Stimulated activated CD8-positive, alpha-beta memory T cell treated with anti-CD3 and anti-CD28 coated beads, Interleukin-15, amount 100 ng/mL, for 48 hours (primary cell): ENCODE measurements at places on chromosomes 12 and 14.

DNA sequence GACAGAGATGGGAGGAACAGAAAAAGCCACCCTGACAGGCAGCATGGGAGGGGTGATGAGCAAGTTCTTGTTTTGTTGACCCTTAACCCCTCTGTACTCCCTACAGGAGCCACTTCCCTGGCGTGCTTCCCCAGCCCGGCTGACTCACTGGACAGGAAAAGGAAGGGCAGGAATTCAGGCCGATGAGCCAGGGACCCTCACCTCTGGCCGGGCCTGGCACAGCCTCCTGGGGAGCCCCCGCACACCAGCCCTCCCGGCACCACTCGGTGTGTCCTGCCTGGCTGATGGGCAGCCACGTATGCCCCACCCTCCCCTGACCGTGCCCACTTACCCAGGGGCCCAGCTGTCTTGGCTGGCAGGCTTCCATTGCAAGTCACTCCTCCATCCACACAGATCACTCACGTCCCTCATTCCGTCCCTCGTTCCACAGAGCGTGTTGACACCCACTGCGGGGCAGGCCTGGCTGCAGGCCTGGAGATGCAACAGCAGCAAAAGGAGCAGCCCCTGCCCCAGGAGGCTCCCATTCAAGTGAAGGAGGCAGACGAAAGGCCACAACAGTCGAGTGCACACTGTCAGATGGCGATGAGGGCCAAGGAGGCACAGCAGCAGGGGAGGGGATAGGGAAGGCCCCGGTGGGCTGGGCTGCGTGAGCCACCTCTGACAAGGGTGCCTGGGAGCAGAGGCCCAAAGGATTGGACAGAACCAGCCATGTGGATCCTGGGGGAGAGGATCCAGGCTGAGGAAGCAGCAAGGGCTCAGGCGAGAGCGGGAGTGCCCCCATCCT lies 19.7 kb upstream of the CD9 start:
- DNase-seq = no peak

DNA sequence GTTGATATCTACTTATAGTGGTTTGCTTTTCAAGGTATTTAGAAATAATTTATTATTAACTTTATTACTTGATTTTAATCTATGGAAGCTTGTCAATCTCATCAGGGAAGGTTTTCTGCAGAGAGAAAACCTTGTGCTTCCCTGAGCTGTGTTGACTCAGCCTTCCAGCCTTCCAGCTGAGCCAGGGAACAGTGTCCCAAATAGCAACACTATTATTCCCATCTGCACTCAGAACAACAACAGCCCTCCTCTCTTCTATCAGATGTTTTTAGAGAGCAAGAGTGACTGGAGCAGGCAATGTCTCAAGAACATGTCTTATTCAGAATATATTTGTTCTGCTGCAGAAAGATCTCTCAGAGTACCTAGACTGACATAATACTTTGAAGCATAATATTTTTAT lies 389.9 kb upstream of the GARIN6 start:
- DNase-seq = no peak

- no peak for DNase-seq
Measured at GRCh38 chr12:88342251-88342806, 200.2 kb downstream of the TMTC3 start.

DNA sequence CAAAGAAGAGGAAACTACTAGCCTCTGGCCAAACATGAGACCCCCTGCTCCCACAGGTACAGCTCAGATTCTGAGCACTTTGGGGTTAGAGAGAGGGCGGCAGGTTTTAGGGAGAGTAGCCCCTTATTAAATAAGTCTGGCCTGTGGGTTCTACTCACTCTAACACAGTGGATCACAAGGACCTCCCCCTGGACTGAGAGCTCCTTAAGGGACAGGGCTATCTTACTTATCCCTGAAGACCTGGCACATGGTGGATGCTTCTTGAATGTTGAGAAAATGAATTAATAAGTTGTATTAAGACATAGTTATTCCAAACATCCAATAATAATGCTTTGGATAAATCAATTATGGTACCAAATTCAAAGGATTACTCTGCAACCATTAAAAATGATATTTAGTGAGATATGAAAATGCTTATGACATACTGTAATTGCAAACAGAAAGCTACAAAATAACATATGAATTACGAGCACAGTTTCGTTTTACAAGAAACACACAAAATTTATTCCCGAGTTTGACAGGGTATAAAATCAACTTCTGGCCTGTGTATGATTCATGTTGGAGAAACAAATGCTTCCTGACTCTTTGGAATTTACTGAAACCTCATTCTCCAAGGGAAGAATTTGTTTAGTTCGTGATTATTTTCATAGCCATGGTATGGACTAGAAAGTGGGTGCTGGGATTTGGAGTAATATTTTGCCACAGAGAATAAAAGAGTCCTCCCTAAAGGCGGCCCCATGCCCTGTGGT lies 59.3 kb upstream of the BDKRB2 start:
- no peak for DNase-seq

- no peak for DNase-seq
Measured at GRCh38 chr14:23694949-23695663, 58.9 kb downstream of the DHRS2 start.

DNA sequence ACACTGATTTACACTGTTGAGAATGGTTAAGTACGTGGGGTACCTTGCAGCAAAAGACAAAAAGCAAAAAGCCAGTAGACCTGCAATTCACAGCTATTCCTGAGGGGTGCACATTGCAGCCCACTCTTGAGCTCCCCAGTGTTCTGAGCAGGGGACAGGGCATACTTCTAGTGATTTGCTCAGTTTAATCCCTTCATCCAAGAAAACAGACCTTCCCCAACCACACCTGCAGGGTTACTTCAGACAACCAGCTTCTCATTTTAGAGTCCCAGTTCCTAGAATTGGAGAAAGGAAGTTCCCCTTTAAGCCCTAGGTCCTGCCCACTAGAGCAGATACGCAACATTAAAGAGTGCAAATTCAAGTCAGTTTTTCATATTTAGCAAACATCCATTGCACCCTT lies 3.6 kb upstream of the WSB2 start:
- no peak for DNase-seq

DNA sequence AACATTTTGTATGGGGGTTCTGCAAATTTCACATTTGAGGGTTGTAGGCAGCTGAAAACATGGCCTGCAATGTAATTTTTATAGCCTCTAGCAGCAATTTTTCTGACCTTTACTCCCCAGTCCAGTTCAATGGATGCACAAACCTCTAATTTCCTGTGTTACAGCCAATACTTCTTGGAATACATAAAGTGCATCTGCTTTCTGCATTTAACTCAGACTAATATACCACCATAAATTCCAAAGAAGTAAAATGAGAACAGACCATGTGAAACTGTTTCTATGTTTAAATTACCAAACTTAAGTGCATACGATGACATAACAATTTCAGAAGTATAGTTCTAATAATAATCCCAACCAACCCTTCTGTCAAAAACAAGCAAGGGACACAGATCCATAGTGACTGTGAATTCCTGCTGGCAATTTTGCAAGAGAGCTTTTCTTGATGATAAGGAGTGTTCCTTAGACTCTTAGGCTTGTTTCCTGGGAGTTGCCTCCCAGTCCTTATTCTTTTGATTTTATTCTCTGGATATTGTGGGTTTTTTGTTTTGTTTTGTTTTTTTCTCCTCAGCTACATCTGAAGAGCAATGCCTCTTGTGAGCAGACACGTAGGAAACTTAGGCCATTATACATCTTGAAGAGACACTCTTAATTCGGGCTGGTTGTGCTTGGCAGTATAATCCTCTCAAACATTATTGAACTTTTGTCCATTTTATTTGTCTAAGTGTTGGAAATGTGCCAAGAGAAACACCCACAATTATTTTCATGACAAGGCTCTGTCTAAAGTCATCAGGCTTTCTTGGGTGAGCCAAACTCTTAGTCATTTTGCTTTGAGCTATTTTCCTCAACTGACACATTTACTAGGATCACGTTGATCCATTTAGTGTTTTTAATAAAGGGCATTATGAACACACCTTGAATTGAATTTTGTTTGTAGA lies 51.3 kb upstream of the RERGL start:
- no peak for DNase-seq

DNA sequence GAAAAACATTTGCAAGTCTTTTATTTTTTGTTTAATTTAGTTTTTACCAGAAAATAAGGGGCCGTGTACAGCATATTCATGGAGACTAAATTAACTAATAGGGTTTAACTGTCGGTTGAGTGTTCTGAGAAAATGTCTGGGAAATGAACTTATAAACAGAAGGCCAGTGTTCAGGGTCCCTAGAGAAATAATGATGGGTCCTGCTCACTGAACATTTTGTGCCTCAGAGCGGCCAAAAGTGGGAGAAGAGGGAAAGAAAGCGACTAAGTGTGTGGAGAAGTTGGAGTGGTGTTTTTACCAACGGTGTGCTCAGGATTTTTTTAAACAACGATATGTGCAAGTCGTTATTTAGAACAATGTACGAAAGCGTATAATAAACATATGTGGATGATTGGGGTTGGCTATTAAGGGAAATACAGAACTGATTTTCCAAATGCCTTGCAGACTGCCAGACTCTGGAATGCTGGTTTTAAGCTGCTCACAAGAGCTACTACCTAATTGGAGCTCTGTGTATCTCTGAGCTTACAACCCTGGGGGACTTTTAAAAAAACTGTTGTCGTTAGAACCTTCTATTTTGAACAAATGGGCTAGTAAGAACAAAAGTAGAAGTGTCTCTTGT lies 166.7 kb downstream of the SLC38A4 start:
- no peak for DNase-seq

GRCh38 chr14:74671789-74672188 lies 41.1 kb downstream of the AREL1 start:
- no peak for DNase-seq

- DNase-seq = no peak
Measured at GRCh38 chr12:14261861-14262260, 103.6 kb upstream of the ATF7IP start.

DNA sequence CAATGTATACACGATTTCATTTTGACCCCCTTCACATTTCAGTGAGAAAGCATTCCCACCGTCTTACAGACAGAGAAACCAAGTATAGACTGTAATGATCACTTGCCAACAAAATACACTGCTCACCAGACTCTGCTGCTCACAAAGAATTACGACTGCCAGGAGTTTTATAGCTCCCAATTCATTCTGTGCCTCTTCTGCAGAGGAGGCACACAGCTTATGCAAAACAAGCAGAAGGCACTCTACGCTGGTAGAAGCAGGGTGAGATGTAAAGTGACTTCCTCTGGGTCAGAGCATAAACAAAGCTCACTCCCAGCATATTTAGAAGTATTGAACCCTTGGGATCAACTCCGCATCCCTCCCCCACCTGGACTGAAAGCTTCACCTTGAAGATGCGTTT lies 14.6 kb downstream of the SPTB start:
- DNase-seq = no peak

- no peak for DNase-seq
Measured at GRCh38 chr12:3152892-3153291, 75.7 kb downstream of the TSPAN9 start.

DNA sequence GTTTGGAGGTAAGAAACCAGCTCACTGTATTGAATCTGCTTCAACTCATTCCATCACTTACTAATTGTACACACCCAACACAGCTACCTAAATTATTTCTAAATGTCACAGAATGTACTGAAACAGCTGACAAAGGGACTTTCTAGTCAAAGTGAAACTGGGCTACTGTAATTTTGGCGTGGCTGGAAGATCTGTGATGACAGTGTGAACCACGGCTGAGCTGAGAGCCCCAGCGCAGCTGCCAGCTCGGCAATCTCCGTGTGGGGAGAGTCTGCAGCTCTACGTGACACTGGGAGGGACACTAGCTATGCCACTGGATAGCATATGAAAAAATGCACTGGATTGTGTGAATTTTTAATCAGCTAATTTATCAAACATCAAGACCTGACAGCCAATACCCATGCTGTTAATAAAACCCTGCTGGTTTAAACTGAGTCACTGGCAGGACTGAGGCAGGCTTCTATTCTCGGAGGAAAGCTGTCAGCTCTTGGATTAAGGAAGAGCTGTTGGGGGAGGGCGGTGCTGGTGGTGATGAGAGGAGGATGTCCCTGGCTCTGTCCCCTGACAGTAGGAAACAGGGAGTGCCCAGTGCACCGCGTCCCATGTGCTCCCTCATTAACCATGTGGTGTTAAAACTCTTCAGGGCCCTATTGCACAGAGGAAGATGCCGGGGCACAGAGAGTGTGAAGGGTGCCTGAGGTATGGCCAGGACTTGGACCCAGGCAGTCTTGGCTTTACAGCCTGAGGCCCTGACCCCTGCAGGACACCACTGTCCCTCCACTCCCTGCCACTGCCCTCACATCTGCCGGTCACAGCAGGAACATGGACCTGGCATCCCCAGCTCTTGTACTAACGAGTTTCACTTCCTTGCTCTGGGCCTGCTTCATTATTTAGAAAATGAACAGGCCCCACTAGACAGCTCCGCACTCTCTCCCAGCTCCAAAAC lies 13.3 kb downstream of the SLC15A4 start:
- no peak for DNase-seq

- DNase-seq = no peak
Measured at GRCh38 chr12:53472056-53472582, 20.2 kb downstream of the PCBP2 start.

DNA sequence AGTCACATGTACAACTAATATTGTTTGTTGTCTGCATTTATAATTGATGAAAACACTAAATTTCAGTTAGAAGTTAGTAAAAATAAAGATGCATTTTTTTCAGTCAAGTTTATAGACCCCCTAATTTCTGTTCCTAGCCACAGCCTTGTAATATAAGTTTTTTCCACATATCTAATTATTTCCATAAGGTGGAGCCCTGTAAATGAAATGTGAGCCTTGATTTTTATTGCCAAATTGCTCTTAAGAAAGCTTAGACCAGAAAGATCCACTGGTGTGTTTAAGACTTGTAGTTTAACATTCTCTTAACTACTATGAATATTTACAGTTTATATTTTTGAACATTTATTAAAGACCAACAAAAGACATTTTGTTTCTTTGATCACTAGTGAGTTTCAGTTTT lies 322.1 kb upstream of the RGS6 start:
- no peak for DNase-seq

DNA sequence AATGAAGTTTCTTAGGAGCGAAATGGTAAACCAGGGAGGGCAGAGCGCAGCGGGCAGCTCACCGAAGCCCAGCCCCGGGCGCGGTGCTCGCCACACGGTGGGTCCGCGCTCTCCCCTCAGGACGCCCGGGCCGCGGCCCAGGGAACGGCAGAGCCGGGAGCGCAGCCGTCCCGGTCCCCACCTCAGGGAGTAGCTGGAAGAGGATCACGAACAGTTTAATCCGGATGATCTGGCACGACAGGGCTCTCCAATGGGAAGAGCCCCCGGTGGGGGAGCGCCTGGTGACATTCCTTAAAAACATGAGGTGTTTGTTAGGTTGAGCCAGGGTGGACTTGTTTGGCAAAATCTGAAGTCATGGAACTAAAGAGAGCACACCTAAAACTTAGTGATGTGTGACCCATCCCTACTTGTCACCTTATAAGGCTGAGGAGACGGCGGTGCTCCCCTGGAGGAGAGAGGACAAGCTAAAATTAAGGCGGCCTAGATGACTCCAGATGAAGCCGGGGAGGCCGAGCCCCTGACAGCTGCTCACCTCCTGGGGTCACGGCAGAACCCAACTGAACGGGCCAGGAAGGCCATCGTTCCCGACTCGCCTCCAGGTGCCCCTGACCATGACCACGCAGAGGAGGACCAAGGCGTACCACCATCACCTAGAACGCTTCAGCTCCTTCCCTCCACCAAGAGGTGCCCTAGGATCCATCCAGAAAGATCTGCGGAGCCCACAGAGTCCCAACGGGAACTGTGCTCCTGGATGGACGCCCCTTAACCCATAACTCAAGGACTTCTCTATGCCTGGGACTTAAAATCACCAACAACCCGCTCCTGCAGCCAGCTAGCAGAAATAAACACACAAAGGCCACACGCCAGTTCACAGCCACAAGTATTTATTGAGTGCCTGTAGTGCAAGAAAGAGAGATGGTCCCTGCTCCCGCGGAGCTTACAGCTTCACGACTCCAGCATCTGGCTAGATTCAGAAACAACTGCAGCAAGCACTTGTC lies 866 bp upstream of the PITPNM2 start:
- no peak for DNase-seq

- no peak for DNase-seq
Measured at GRCh38 chr12:70774055-70774454, 136.8 kb upstream of the PTPRB start.
